Karpas-422 (cell line): ENCODE measurements at places on chromosomes 1 and 21.

DNA sequence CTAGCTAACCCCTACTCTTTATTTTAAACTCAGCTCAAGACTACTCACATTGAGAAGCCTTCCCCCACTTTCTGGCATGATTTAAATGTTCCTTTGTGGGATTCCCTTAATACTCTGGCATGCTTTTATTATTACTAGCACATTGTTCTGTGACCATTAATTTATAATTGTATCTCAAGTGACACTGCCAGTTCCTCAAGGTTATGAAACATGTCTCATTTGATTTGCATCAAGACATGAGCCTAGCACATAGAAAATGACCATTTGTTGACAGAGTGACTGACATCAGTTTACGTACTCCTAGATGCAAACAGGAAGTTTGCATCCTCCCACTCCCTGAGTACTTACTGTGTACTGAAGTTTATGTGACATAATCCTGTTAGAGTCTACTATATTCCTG is 15.2 kb downstream of the RGS4 start:
- no peak for DNase-seq

DNA sequence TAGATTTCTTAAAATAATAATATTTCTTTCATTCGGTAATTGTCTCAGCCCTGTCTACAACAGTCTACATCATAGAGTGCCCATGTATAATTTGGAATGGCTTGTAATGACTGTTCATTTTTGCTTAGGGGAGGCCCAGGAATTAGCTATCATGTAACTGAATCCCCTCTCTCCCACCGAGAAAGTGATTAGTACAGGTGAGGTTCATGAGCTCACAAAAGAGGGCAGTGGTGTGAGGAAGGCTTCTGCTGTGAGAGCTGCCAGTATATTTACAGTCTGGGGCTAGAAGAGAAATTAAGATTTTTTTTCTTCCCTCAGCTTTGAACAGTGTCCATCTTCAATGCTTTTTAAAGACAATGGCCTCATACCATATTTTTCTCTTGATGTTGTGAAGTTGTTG is 340.7 kb downstream of the ADGRL2 start:
- no peak for DNase-seq

- DNase-seq = no peak
Measured at GRCh38 chr1:978069-978834, 3.6 kb downstream of the PERM1 start.

DNA sequence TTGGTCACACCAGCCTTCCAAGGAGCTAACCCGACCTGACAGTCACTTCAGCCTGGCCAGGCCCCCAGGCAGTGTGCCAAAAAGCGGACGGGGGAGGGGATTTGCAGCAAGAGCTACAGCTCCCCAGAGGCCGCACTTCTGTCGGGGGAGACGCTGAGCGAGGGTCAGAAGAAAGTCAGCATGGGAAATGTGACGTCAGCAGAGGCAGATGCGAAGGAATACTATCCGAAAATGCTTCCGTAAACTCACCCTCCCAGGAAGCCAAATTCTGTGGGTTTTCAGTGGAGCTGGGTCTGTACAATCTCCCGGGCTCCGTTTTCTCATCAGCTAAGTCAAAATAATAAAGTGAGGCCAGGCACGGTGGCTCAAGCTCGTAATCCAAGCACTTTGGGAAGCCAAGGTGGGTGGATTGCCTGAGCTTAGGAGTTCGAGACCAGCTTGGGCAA is 28.5 kb upstream of the ECE1 start:
- no peak for DNase-seq

DNA sequence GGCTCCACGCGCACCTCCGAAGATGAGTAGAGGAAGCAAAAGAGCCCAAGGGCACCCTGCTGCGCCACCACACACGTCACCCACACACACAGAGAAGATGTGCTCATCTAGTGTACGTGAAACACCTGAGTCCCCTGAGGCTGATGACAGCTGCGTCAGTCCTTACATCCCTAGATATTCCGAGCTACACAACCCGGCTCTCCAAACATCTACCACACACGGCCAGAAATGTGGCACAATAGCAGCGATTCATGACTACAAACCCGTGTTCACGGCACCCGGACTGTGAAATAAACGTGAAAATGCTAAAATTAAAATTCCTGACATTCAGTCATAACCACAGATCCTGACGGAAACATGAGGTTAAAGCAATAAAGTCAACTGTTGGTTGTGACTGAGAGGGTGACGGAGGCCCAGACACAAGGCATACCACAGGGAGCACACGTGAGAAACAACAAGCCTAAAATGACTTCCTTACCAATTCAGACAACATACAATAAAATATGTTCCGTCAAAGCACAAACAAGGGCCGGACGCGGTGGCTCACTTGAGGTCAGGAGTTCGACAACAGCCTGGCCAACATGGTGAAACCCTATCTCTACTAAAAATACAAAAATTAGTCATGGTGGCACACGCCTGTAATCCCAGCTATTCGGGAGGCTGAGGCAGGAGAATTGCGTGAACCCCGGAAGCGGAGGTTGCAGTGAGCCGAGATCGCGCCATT is 7.3 kb downstream of the SSU72 start:
- no peak for DNase-seq

DNA sequence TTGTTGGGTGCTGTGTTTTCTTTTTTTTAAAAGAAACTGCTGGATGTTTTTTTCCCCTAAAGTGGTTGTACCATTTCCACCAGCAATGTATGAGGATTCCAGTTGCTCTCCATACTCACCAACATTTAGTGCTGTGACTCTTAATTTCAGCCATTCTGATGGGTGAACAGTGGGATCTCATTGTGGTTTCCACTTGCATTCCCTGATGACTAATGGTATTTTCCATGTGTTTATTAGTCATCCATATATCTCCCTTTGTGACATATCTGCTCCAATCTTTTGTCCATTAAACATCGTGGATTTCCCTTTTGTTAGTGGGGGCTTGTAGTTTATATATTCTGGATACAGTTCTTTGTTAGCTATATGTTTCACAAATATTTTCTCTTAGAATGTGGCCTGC is 206.0 kb downstream of the CAMTA1 start:
- DNase-seq = no peak

GRCh38 chr1:109959974-109960744 is 24.4 kb upstream of the AHCYL1 start:
- DNase-seq = no peak

GRCh38 chr1:8152731-8153702 is 126.9 kb upstream of the ERRFI1 start:
- no peak for DNase-seq

- no peak for DNase-seq
Measured at GRCh38 chr1:37476460-37477197, 2.2 kb downstream of the ZC3H12A start.

GRCh38 chr1:201261771-201262547 is 21.3 kb upstream of the PKP1 start:
- no peak for DNase-seq

DNA sequence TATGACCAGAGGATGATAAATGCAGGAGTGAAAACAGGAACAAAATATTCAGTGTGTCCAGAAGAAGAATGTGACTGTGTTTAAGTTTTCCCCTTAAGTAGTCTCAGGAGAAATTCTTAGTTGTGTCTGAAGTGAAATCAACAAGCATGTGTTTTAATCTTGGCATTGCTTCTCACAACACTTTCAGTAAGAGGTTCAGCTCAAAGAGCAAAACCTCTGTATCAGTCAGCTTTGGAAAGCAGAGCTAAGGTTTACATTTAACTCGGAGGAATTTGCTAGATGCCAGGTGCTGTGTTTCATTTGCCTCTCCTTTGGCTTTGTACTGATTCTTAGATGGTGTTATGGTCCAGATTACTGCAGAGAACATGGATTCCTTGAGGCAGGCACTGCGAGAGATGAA is 28.6 kb downstream of the CC2D1B start:
- no peak for DNase-seq

GRCh38 chr1:241654641-241655040 is 2.6 kb downstream of the WDR64 start:
- DNase-seq = no peak

DNA sequence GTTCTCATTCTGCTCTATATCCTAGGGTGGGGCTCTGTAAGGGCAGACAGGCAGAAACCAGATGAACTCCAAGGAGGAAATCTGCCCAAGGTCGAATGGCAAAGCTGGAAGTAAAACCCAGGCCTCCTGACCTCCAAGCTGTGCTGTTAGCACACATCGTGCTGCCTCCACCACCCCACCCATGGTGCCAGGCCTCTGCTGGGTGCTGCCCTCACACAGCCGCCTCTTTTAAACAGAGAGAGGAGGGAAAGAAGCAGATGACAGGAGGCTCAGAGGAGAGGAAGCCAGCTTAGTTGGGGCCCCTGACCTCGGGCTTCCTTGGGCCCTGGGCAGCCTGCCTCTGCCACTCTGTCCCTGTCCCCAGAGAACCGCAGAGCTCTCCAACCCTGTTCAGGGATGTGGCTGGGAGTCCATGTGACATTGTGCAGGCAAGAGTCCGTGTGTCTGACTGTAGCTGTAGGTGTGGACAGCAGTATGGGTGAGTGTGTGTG is 1.1 kb downstream of the SYNC start:
- no peak for DNase-seq

- DNase-seq = no peak
Measured at GRCh38 chr1:208874915-208875314, 630.7 kb upstream of the PLXNA2 start.

DNA sequence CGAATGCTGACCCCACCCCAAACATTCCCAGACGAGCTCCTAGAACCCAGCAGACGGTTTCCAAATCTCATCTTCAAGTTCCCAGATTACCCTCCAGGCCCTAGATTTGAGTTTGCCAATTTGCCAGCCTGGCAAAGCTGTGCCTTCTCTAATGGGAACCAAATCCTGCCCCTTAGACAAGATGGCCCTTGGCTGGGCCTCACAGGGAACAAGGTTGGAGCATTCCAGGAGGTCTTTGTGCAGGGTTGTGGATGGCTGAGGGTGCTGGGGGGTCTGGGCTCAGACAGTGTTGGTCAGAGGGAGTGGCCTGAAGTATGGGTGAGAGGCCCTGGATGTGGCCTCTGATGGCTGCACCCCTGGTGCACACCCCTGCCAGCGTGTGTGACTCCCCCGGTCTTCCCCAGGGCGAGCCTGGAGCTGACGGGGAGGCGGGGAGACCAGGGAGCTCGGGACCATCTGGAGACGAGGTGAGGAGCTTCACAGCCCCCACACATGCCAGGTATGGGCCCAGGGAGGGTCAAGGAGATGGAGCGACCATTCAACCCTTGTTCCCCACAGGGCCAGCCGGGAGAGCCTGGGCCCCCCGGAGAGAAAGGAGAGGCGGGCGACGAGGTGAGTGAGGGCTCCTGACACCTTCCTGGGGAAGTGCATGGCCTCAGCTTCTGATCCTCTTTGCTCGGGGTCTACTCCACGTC is 10.2 kb downstream of the COL6A1 start:
- DNase-seq = no peak

GRCh38 chr1:89739013-89739843 is 81.6 kb upstream of the LRRC8D start:
- no peak for DNase-seq

- no peak for DNase-seq
Measured at GRCh38 chr1:40606978-40607377, 58.5 kb downstream of the RIMS3 start.

DNA sequence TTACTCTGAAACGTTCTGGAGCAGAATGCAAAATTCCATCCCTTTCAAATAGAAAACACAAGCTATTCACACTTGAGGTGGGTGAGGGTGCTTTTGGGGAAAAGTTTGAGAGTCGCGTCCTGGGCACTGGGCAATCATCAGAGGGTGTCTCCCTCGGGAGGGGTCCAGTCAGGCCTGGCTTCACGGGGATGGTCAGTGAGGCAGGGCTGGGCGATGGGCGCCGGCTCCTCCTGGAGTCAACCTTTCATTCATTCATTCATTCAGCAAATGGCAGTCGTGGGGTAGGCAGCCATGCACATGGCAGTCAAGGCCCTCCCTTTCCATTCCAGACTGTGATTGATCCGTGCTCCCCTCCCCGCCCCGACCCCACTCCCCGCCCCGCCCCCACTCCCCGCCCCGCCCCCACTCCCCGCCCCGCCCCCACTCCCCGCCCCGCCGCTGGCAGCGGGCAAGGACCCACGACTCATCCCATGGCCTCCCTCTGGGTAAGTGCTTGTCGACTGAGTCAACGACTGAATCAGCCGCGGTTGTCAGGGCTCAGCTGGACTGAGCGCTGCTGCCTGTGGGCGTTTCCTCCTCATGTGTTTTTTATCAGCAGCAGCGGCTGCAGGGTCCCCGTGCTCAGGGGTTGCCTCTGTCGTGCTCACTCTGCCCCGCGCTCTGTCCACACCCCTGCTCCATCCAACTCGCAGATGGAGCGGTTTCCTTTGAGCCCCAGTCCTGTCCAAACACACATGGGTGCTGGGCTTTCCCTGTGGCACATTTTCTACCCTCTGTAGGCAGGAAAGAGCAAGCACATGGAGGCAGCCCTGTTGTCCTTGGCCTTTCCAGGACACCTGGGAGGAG is 12.5 kb upstream of the SPSB1 start:
- no peak for DNase-seq

DNA sequence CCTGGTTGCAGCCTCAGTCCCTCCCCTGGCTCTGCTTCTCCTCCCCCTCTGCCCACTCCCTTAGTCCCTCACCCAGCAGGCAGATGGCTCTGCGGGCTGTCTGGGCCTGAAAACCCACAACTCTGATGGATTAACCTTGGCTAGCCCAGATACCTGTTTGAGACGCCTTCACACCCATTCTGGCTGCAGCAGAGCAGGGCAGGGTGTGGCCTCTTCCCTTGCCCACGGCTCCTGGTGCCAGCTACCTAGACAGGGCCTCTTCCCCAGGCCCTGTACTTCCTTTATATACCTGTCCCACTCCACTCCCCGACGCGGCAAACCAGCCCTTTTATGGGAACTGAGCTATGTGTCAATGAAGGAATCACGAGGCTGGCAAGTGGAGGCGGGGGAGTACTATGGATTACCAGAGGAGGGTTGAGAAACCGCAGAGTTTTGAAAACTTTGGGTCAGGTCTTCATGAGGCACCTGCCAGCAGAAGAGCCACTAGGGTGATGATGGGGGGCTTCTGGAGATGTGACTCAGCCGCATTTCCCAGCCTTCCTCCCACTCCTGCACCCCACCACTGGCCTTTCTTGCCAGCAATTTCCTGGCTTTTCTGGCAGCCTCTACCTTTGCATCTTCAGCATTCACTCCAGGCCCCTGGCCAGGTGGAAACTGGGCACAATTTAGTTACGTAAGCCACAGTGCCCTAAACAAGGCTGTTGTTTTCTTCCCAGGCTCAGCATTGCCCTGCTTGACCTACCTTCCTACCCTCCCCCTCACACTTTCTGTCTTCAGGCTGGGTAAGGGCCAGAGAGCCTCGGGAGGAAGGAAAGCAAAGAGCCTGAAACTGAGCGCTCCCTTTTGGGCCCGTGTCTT is at the start of gene CHI3L1:
TSS of gene CHI3L1 (minus strand) at position 259 of the 858 bp plus-strand sequence. CDS start at position 178, 81 bp downstream.
- peak; percentile 40 for DNase-seq

- no peak for DNase-seq
Measured at GRCh38 chr1:97441966-97442365, 478.9 kb downstream of the DPYD start.
